ENCODE measurements at places on chromosomes 16 and 17.

DNA sequence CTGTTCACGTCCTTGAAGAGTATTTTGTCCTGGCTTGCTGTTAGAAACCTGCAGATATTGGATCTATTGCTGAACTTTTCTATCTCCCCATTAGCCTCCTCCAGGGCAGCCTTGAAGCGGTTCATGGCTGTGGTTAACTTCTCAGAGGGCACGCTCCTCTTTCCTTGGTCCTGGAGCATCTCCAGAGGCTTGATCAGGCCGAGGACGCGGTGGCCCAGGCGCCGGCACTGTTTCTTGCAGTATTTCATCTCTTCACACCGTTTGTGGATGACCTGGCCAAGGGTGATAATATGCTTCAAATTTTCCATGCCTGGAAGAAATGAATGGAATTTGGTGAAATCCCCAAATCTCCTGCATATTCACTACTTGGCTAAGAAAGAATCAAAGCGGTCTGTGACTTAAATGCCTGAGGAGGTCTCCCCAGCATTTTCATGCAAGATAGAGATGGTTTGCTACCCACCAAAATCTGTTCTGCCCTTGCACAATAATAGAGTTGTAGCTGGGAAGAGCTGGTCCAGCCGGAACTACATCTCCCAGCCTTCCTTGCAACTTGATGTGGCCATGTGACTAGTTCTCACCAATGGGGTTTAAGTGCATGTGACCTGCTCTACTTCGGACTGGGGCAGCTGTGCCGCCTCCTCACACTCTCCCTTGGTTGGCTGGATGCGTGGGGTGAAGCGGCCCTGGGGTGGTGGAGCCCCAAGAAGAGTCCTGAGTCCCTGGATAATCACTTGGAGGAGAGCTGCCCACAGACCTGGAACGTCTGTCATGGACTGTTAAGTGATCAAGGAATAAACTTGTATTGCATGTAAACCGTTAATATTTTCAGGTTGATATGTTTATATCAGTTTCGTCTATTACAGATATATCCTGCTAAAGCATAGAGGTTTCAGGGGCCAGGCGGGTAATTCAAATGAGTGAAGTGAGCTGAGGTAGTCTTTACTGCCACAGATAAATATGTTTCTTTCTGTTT lies 4.9 kb downstream of the MLKL start:
- DNase-seq = peak; percentile 75

GRCh38 chr16:88493879-88494278 lies 40.8 kb downstream of the ZFPM1 start:
- no peak for DNase-seq

DNA sequence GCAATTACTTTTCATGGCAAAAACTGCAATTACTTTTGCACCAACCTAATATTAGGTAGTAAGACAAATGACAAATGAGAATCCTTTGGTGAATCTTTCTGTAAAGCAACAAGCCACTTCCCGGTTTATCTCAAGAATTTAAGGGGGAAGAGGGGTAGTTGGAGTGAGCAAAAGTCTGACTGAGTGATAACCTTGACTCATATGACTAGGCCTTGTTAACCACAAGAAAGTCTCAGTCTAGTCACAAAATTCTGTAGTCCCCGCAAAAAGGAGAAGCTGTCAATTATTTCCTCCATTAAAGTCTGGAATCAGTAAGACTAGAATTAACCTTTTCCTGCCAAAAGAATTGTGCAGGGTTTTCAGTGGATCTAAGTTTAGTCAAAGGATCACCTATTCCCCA lies 72.2 kb upstream of the GNAO1 start:
- no peak for DNase-seq

DNA sequence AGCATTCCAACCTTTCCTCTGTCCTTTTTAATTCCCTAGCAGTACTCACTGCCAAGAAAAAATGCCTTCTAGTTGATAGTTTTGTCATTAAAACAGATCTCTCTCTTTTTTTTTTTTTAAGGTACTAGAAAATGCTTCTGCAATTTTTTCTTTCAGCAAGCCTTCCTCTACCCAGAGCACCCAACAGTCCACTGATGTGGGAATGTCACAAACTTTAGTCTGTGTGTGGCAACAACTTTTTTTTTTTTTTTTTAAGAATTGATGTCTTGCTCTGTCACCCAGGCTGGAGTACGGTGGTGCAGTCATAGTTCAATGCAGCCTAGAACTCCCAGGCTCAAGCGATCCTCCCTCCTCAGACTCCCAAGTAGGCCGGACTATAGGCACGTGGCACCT lies 34.7 kb downstream of the CDRT15 start:
- DNase-seq = no peak

- no peak for DNase-seq
These were observed 38.2 kb upstream of the CIBAR2 start for GRCh38 chr16:85150331-85150940.

DNA sequence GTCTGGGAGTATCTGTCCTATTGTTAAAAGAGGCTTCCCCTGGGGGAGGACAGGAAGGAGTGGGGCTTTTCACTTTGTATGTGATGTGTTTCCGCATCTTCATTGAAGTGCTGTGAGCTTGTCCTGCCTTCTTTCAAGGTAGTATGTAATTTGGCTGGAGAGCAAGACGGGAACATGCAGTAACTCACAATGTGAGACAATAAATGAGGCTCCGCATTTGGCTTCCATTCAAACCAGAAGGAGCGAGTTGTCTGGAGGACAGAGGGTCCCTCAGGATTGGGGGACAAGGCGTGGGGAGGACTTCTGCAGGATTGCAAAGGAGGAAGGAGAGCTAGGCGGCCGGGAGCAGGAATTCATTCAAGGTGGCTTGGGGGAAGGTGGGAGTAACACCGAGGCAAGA lies 203.5 kb downstream of the RBFOX3 start:
- DNase-seq = no peak

DNA sequence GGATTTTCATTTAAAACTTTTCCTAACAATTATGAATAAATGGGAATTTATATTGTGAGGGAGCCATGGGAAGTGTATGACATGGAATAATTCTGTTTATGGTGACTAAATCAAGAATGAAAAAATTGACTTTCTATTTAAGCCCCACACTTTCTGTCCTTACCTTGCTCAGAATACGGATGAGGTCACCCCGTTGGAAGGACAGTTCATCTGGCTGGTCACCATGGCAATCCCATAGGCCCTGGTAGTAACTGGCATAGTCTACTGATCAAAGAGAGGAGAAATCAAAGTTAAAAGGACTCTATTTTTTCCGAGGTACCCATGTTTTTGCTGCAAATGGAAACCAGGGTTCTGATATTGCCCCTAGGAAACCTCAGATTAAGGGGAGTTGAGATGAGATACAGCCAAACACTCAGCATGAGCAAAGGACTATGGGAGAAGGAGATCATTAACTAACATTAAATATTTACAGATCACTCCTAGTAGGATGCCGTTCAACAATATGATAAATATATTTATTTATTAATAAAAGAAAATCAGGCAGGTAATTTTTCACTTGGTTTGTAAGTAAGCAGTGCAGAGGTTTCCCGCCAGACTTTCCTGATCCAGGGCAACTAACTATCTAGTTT lies 54.9 kb downstream of the SNX11 start:
- DNase-seq = no peak

DNA sequence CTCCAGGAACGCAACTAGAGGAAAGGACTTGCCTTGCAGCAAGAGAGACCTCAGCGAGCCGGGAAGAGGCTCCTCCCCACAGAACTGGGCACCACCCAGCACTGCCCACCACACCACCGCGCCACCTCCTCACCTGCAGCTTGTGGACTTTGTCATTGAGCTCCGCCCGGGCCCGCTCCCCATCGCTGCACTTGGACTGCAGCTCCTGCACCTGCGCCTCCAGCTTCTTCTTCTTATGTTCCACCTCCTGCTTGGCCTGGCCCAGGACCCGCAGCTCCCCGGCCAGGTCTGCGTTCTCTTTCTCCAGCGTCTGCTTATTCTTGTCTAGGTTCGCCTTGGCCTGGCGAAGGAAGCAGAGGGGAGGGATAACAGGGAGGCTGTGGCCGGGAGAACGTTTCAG lies 76.7 kb downstream of the NDE1 start:
- DNase-seq = no peak

DNA sequence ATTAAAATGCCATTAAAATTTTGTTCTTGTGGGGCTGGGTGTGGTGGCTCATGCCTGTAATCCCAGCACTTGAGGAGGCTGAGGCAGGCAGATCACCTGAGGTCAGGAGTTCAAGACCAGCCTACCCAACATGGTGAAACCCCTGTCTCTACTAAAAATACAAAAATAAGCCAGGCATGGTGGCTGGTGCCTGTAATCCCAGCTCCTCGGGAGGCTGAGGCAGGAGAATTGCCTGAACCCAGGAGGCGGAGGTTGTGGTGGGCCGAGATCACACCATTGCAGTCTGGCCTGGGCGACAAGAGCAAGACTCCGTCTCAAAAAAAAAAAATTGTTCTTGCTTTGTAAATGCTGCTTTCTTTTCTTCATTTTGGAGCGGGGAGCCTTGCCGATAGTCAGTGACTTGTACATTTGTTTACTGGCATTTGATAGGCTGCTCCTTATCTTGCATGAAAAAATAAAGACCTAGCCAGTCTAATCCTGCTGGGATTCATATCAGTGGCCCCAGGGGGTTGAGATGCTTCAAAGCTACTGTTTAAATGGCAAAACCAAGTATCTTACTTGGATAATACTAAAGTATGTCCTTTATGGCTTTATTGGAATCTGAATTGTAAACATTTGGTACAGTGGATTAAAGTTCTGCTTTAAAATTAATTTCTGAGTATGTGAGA lies 3.3 kb upstream of the CLTC start:
- DNase-seq = no peak

DNA sequence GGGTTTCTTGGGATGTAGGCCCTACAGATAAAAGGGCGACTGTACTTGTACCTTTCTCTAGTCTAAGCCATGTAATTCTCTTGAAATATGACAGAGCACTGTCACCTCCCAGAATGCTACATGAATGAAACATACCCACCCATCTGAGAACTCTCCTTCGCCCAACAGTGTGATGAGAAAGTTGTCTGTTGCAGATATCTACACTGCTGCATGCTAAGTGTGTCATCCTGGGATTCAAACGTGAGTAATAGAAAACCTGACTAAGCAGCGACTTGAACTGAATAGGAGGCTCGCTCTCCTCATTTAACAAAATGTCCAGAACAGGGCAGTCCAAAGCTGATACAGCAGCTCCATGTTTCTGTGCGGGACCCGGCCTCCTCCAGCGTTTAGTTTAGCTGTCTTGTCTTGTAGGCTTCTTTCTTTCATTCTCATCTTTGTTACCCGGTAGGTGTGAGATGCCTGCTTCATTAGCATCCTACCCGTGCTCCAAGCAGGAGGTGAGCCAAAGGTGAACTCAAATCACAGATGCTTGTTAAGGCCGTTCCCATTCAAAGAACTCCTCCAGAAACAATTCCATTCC lies 211.9 kb downstream of the PRKCA start:
- no peak for DNase-seq

GRCh38 chr16:57534881-57535658 lies 1.3 kb downstream of the CCDC102A start:
- no peak for DNase-seq

DNA sequence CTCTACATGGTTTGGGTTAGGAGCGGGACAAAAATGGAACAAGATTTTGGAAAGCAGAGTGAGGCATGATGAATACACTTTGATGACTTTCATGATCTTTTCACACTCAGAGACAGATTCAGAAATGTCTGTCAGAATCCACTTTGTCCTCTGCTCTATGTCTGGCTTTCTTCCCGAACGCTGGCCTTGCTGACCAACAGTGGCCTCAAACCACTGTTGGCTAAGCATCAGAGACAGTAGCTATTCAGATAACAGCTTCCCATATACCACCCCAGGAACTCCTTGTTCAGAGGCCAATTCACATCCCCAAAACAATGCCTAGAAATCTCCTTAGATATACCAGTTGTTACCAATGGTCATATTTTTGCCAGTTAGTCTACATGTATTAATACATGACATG lies 40.9 kb downstream of the FBXL20 start:
- DNase-seq = peak; percentile 40

GRCh38 chr16:57308041-57308440 lies 23.6 kb upstream of the PLLP start:
- DNase-seq = no peak

DNA sequence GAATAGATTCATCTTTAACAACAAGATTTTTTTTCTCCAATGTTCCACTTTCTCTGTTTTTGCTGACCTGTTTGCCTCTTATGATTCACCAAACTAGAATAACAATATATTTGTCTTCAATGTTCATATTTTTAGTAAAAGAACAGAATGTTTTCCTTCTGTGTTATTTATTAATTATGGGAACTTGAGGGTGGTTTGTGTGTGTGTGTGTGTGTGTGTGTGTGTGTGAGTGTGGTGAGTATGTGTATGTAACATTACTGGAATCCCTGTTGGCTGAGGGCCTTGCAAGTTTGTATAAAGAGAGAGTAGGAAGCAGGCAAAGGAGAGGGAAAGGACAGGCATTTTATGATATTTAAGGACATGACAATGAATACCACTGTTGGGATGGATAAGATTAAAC lies 13.8 kb downstream of the STXBP4 start:
- DNase-seq = no peak

DNA sequence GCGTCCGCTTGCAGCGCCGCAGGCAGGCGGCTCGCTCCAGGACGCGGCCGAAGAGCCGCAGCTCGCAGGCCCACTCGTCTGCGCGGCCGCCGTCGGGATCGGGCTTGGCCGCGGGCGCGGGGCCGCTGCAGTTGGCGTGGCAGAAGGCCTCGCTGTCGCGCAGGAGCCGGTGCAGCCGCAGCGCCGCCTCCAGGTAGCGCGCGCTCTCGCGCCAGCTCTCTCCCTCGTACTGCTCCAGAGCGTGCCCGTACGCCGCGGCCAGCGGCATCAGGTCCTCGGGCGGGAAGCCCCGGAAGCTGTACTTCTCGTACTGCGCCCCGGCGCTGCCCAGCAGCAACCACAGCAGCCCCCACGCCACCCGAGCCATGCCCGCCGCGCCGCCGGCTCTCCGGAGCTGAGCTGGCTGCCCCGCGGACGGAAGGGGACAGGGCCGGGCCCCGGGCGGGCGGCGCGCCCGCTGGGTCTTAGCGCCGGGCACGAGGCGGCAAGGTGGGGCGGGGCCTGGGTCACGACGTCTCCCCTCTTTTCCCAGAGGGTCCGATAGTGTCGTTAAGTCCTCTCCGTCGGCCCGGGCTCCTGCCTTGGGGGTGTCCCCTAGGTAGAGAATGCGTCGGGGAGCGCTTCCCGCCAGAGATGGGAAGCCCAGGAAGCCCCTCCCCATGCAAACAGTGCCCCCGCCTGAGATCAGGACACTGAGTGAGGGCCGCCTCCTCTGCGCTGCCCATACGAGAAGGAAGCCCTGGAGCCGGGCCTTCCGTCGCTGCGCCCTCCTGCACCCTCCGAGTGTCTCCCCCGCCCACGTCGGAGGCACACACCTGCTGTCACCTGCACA lies at the start of gene P3H4:
Gene P3H4 (minus strand): TSS at position 401 of the 832 bp plus-strand sequence. CDS start 34 bp downstream, at position 367.
- DNase-seq = peak; percentile 61

GRCh38 chr16:10683170-10683569 lies 11.6 kb downstream of the TEKT5 start:
- DNase-seq = no peak

- DNase-seq = no peak
These were observed 5.9 kb downstream of the TMEM98 start for GRCh38 chr17:32933881-32934280.

GRCh38 chr17:57584050-57584551 lies 161.0 kb downstream of the CCDC182 start:
- DNase-seq = no peak

GRCh38 chr17:34670618-34671017 lies 91.2 kb downstream of the TMEM132E start:
- no peak for DNase-seq

- DNase-seq = no peak
These were observed 55.2 kb upstream of the FOXF1 start for GRCh38 chr16:86455116-86455515.

GRCh38 chr16:88725609-88726407 lies 19.5 kb downstream of the CTU2 start:
- no peak for DNase-seq

- DNase-seq = peak; percentile 41
These were observed 21.8 kb upstream of the ASGR2 start for GRCh38 chr17:7136266-7136877.

- peak; percentile 83 for DNase-seq
These were observed 2.7 kb downstream of the NUFIP2 start for GRCh38 chr17:29291163-29291752.
